ENCODE measurements at places on chromosomes 1 and 21.

DNA sequence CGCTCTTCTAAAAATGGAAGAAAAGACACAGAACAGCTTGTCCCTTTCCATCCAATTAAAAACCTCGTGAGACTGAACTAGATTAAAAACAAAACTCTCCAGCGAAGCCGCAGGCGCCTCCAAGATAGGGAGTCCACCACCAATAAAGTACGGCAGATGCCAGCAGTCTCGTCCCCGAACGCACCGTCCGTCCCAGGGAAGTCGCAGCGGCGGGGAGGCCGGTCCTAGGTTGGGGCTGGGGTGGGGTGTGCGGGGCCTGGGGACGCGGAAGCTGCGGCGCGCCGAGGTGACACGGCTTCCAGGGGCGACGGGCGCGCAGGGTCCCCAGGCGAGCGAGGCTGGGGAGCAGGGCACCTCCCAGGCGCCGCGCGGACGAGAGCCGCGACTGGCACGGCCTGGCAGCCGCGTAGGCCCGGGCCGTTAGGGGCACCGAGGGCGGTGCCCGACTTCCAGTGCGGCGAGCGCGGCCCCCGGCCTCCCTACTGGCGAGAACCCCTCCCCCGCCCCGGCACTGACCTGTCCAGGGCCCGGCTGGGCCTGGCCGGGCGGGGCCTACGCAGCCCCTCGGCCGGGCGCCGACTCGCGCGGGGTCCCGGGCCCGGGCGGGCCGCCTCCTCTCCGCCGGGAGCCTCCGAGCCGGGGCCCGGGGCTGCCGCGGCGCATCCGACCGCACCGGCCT is 28.3 kb upstream of the A3GALT2 start:
- DNase-seq = peak; percentile 33

DNA sequence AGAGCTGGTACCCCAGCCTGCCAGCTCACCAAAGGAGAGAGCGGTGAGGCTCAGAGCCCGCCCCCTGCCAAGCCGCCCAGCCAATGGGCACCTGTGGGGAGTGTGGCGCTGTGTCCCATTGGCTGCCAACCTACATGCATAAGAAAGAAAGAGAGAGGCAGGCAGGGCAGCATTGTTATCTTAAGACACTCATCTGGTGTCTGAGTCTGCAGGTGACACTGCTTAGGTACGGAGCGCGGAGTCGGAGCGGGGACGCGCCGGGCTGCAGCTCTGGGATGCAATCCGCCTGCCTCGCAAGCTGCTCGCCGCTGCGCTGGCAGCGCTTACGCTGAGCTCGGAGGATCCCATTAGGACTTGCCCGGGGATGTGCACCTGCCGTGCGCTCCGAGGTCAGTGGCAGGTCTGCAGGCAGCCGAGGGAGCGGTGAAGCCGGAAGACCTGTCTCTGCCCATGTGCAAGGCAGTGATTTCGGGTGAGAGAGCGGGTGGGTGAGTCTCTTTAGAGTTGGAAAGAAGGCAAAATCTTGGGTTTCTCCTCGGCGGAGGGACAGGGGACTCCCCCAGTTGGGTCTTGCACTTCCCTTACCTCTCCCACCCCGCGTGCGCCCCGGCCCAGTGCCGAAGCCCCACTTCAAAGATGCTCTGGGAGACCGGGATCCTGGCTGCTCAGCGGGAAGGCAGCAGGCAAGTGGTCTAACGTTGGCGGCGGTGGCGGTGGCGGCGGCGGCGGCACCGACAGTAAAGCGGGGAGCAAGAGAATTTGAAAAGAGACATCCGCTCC is at the start of gene BRINP2:
BRINP2 (plus strand) TSS at position 203 of the 780 bp plus-strand sequence. CDS start 58,919 bp downstream, outside the sequence.
- no peak for DNase-seq

DNA sequence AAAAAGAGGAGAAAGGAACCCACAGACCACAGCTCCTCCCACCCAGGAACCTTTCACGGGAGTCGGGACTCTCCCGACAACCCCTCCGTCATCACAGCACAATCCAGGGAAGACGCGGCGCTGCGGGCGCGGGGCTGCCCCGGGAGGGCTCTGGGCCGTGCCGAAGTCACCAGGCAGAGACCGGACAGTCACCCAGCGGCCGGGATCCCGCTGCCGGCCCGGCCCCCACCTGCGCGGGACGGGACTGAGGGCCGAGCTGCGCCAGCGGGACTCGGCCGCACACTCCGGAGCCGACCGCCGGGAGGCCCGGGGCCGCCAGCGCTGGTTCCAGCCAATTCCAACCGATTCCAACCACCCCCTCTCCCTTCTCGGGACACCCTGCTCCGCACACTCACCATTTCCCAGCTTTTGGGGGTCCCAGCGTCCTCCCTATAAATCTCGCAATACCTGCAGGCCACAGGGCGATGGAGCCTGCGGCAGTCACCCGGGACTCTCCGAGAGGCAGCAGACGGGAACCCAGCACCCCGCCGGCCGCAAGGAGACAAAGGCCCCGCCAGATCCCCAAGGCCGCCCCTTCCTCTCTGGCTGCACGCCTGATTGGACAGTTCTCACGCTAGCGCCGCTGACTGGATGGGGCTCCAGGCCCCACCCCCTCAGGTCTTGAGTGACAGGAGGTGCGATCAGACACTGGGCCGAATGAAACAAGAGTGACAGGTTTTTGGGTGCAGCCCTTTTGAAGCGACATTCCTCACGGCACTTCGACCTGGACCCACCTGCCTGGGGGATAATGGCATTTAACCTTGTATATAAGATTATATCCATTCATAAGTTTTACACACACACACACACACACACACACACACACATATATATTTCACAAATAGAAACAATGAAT is at the start of gene ZNF695:
ZNF695 (minus strand) TSS at position 547 of the 895 bp plus-strand sequence; CDS start at position 398, 149 bp downstream.
- peak; percentile 99 for DNase-seq

- no peak for DNase-seq
These were observed 8.3 kb upstream of the CD55 start for GRCh38 chr1:207313131-207313530.

DNA sequence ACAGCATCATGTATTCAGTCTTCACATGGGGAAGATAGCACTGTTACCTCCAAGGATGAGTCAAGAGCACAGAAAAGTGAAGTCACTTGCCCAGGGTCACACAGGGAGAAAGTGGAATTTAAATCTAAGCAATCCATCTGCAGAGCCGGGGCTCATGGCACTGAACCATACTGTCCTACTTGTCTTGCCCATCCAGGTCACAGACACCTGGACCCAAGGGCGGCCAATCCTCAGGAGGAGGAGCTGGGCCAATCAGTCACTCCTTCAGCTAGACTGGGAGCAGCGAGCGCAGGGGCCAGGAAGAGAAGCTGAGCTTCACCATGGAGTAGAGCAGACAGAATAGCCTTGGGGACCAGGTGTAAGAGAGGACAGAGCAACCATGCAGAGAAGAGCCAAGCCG is 9.2 kb upstream of the GJB5 start:
- DNase-seq = no peak

GRCh38 chr1:89912073-89912472 is 82.8 kb upstream of the ZNF326 start:
- DNase-seq = no peak

GRCh38 chr1:1510912-1511532 is 940 bp upstream of the ATAD3A start:
- peak; percentile 14 for DNase-seq

GRCh38 chr1:48123647-48124046 is 98.9 kb upstream of the SLC5A9 start:
- DNase-seq = no peak

DNA sequence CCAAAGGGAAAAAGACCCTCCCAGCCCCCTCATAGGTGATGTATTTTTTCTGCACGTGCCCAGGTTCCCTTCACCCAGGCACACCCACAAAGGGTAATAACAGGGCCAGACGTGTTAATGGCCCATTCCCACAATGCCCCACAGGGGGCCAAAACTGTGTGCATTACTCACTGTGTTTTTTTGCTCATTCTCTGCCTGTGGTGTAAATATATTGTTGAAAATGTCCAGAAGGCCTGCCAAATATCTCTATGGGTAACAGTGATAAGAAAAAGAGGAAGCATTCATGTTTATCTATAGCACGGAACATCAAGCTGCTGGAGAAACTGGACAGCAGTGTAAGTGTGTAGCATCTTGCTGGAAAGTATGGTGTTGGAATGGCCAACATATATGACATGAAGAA is 21.9 kb downstream of the RHEX start:
- peak; percentile 59 for DNase-seq

- DNase-seq = no peak
These were observed 255.7 kb upstream of the JUN start for GRCh38 chr1:59039551-59039950.

GRCh38 chr1:87295445-87296110 is 33.1 kb upstream of the LMO4 start:
- DNase-seq = no peak

DNA sequence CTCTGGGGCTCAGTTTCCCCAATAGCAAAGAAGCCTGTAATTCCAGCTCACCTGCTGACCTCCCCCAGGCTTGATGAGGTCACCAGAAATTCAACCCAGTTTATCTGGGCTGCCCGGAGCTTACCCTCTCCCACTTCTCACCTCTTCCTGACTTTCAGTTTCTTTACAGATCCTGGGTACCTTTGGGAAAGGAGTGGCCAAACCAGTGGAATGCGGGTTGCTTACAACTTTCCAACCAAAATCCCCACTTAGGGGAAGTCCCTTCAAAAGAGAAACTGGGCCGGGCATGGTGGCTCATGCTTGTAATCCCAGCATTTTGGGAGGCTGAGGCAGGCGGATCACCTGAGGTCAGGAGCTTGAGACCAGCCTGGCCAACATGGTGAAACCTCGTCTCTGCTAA is 5.9 kb upstream of the MARCKSL1 start:
- no peak for DNase-seq

DNA sequence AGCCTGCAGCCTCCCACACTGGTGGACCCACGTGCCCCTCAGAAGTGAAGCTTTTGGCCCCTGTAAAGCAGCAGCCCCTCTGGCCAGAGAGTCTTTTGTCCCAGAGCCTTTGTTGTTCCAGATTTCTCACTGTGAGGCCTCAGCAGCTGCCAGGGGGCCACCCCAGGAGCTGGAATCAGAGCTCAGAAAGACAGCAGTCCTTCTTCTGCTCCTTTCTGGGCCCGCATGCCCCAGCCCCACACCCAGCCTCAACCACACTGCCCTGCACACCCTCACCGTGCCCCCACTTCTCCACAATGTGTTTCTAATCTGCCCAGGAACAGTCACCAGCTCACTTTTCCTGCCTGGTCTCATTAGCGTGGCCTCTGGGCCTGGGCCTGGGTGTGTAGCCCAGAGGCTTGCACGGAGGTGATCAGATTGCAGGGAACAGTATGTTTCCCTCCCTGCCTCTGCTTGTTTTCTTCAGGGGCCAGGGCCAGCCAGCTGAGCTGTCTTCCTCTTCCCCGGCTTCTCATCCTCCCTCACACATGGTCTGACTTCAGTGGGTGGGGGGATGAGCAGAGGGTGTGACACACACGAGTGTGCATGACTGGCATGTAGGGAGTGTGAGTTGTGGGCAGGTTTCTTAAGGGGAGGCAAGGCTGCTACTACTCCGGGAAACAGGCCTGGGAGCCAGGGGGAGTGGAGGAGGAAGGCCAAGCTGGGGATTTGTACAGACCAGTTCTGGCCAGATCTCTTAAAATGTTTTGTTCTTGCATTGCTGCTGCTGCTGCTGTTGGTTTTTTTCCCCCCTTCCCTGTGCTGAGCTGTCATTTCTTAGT is 82.5 kb upstream of the ZNF648 start:
- DNase-seq = peak; percentile 64

DNA sequence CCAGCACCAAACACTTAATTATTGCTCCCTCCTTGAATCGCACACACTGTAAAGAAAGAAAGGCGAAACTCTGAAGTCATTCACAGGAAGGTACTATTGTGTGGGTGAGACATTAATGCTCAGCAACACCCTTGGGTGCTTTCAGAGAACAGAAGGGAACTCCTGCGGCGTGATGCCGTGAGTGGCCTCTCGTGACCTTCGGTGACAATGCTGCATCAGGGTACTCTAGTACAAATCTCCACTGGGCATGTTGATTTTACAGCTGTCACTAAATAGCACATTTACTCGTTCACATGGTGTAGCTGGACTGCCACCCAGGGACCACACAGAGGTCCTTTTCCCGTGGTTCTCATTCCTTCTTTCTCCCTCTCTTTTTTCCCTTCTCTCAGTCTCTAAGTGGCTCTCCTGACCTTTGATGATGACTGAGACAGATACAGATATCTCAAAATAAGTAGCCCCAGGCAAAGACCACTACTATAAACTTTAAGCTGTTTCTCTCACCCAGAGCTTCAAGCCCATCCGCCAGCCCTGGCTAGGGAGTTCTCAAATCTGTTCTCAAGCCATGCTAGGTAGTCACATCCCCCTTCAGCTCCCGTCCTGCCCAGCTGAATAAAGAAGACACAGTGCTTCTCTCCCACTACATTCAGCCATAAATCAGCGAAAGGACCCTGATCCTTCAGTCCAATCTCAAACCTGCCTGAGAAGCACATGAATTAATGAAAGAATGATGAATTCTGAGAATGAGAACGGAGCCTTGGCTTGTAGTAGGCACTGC is 223.4 kb upstream of the FMN2 start:
- no peak for DNase-seq

- DNase-seq = peak; percentile 42
These were observed 52.2 kb downstream of the SMYD2 start for GRCh38 chr1:214332946-214333798.

- no peak for DNase-seq
These were observed 133.2 kb downstream of the BRINP3 start for GRCh38 chr1:190344454-190344853.

- no peak for DNase-seq
These were observed 14.5 kb downstream of the AGRN start for GRCh38 chr1:1034439-1034781.

GRCh38 chr1:233912909-233913308 is 8.4 kb downstream of the SLC35F3 start:
- DNase-seq = no peak

DNA sequence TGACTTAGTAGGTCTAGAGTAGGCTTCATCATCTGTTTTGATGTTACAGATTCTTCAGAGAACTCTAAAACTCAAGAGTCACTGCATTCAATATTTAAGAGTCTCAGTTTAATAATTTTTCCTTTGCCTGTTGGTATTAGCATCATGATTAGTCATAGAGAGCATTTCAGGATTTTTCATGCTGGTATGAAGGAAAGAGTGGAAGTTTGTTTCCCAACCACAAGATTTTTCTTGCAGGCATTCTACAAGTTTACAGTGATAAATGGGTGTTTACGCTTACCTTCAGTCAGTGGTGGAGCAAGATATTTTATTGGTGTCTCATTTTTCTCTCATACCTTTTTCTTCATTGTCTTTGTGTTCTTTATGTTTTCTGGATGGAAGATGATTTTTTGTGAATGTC is 58.4 kb upstream of the MYOCOS start:
- no peak for DNase-seq

- no peak for DNase-seq
These were observed 11.0 kb upstream of the REN start for GRCh38 chr1:204177133-204177532.

GRCh38 chr21:36828891-36829515 is 130.1 kb downstream of the SIM2 start:
- DNase-seq = no peak

DNA sequence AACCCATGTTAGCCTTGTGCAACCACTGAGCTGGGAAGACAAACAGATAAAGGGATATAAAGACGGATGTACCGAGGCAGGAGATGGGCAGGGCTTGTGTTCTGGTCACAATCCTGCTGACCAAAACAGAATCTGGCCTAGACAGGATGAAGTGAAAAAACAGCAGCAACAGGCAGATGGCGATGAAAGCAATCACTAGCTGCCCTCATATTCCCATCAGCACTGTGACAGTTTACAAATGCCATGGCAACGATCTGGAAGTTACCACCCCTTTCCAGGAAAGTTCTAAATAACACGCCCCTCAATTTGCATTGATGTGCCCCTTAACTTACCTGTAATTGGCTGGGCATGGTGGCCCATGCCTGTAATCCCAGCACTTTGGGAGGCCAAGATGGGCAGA is 40.6 kb upstream of the CD46 start:
- no peak for DNase-seq

GRCh38 chr1:86068841-86069756 is 87.5 kb downstream of the COL24A1 start:
- DNase-seq = no peak

- no peak for DNase-seq
These were observed 1.5 kb upstream of the ZMPSTE24 start for GRCh38 chr1:40256401-40257084.
